ENCODE measurements at places on chromosomes 3 and 15.

GRCh38 chr15:60423537-60423936 is 25.8 kb upstream of the ANXA2 start:
- DNase-seq = peak; percentile 88

DNA sequence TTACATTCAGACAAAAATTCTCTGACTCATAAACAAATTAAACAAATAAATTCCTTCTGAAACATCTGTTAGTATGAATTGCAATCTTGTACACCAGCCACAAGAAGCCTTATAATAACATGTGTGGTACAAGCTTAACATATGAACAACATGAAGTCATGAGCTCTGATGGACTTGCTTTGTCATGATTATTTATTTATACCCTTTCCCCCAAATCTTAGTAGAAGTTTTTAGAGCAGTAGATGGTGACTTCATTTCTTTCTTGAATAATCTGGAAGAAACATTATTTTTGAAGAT is 633.4 kb downstream of the EPHA3 start:
- DNase-seq = no peak

DNA sequence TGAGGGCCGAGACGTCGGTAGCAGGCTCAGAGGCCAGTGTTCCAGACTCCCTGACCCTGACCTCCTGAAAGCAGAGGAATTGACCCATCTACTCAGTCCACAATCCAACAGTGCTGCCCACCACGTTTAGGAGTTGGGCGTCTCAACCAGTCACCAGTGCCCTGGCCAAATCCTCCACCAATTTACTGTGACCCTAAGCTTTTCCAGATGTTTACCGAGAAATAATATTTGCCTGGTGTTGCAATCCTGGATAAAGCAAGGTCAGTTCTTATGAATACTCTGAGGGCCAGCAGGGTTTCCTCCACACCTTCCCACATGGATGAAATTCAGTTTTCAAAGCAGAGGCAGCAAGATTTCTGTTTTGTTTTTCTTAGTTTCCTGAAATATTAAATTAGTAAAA is 7.5 kb upstream of the APOD start:
- no peak for DNase-seq

GRCh38 chr3:126578702-126579101 is 20.0 kb upstream of the C3orf22 start:
- no peak for DNase-seq

- no peak for DNase-seq
These were observed 122.3 kb downstream of the FAM174B start for GRCh38 chr15:92533298-92533697.
